Activated naive CD4-positive, alpha-beta T cell treated with anti-CD3 and anti-CD28 coated beads, Interleukin-2, amount 50 U/mL, for 72 hours (primary cell): ENCODE measurements at places on chromosomes 5 and 9.

- no peak for DNase-seq
Observed at GRCh38 chr5:151895660-151896030, 29.0 kb downstream of the GLRA1 start.

DNA sequence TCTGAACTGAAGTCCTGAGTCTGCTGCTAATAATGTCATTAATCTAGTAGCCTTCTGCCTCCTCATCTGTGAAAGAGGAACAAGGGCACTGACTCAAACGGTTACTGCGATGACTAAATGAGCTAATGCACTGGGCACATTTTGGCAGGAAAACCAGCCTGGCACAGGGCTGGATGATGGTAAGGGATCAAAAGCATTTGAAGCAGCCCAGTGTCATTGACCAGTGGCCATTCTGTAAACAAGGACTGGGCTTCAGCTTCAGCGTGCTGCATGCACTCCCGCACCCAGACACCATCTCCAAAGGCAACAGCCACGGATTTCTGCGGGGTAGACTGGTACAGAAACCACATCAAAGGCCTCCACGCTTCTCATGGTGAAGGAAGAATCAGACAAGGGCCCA, 8.0 kb downstream of the GCNT4 start:
- no peak for DNase-seq

GRCh38 chr5:50975840-50976239, 309.4 kb downstream of the PARP8 start:
- no peak for DNase-seq

GRCh38 chr9:93345643-93346230, 105.7 kb upstream of the FAM120A start:
- no peak for DNase-seq

DNA sequence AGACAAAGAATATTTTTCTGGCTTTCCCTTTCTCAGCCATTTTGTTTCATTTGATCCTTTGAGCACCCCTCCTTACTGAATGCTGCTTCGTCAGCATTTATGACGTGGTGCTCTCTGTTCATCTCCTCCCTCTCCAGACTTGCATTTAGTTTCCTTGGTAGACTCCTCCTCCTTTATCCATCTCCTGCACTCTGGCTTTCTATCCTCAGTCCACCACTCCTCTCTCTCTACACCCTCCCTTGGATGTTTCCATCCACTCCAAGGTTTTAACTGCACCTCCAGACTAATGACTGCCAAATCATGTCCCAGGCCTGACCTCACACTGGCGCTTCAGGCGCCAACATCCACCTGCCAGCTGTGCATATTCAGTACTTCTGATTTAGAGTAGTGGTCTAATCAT, 245.4 kb downstream of the RAB3C start:
- DNase-seq = no peak

- DNase-seq = no peak
Observed at GRCh38 chr9:136361754-136362449, 1.6 kb downstream of the DNLZ start.

GRCh38 chr5:92916036-92916435, 665.0 kb downstream of the NR2F1-AS1 start:
- DNase-seq = no peak

DNA sequence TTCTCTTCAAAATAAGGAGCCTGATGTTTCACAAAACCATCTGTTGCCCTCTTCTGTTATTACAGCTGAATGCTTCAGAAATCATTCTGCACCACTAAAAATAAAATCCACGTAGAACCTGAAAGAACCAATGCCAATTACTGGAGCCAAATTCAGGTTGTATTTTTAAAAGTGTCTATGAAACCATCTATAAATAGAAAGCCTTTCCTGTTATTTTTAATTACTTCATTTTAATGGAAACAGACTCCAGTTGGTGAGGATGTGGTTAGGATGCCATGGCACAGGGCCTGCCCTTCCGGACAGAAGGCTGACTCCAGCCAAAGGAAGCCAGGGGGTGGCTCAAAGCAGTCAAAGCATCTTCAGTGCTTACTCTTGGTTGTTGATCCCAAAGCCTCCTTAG, 119.8 kb downstream of the TENT4A start:
- DNase-seq = no peak
